ENCODE measurements at places on chromosomes 6 and 20.

DNA sequence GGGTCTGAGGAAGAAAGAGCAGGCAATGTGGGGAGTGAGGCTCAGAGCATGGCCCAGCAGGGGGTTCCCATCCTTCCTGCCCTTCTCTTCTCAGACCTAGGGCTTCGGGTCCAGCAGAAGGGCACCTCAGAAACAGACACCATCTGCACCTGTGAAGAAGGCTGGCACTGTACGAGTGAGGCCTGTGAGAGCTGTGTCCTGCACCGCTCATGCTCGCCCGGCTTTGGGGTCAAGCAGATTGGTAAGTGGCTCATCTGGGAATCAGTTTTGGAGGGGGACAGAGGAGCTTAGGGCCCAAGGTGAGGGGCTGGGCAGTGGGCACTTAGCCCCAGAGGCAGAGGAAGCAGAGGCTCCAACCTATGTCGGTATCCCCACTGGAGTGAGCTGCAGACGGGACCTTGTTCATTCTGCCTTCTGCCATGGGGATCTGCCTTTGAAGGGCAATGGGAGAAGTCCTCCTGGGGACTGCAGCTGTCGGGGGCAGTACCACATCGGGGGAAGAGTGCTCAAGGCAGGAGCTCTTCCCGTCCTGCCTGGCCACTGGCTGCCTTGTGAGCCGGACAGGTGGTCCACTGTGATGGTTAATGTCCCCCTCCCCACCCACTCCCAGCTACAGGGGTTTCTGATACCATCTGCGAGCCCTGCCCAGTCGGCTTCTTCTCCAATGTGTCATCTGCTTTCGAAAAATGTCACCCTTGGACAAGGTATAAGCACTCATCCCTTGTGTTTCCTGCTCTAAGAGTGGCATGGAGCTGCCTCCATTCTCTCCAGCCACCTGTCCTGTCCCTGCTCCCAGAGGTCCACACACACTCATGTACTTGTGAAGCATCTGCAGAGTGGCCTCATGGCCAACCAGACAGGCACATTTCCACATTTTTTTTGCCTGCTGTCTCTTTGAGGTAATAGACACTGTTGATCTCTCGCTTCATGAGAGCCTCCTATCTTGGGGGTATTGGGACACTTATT is 4.7 kb downstream of the CD40 start:
- 0 out of 2 replicates have a peak, but pooled peaks cover under 1% of the 10 kb centered on the region for H3K4me1 ChIP-seq
- 0 out of 2 replicates have a peak, but pooled peaks cover 2% of the 10 kb centered on the region for H3K27me3 ChIP-seq
- no peak for DNase-seq
- no peaks in the 10 kb centered on the region for H3K36me3 ChIP-seq

GRCh38 chr20:63094767-63095499 is 88.2 kb upstream of the BHLHE23 start:
- no peaks in the 10 kb centered on the region for H3K36me3 ChIP-seq
- H3K27me3 ChIP-seq = peaks cover 21% of the 10 kb centered on the region
- H3K4me1 ChIP-seq = no peaks in the 10 kb centered on the region
- H3K27ac ChIP-seq = no peak overlapping the region
- H3K4me3 ChIP-seq = no peak overlapping the region

DNA sequence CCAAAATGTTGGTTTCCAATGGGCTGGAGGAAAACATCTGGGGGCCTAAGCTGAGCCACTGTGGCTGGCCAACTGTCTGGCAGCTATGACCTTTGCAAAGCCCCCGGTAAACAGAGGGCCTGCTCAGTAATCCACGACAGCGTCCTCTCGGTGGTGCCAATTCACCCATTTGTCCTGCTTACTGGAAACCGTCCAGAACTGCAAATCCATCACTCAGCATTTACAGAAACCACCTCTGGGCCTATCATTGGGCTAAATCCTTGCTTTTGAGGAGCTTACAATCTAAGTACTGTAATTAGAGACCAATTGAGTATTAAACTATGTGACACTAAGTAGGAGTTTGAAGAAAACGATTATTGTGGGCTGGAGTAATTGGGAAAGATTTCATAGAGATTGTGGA is 31.0 kb downstream of the ADAT2 start:
- no peak overlapping the region for H3K4me3 ChIP-seq
- no peaks in the 10 kb centered on the region for H3K36me3 ChIP-seq
- H3K4me1 ChIP-seq = no peaks in the 10 kb centered on the region
- no peak for DNase-seq
- no peaks in the 10 kb centered on the region for H3K27me3 ChIP-seq
- no peak overlapping the region for H3K27ac ChIP-seq

- H3K4me3 ChIP-seq = no peak overlapping the region
- H3K36me3 ChIP-seq = no peaks in the 10 kb centered on the region
- H3K4me1 ChIP-seq = peaks cover 35% of the 10 kb centered on the region
- H3K27ac ChIP-seq = no peak overlapping the region
- no peak for DNase-seq
These were observed 5.8 kb downstream of the DDR1 start for GRCh38 chr6:30889921-30890645.

- H3K36me3 ChIP-seq = no peaks in the 10 kb centered on the region
- no peak overlapping the region for H3K4me3 ChIP-seq
- DNase-seq = no peak
- peaks cover 8% of the 10 kb centered on the region for H3K4me1 ChIP-seq
- no peak overlapping the region for H3K27ac ChIP-seq
These were observed 361.0 kb downstream of the CD83 start for GRCh38 chr6:14478381-14479225.

- H3K27me3 ChIP-seq = no peaks in the 10 kb centered on the region
- H3K36me3 ChIP-seq = no peaks in the 10 kb centered on the region
- no peak overlapping the region for H3K27ac ChIP-seq
- H3K4me1 ChIP-seq = no peaks in the 10 kb centered on the region
These were observed 39.0 kb upstream of the ARMC2 start for GRCh38 chr6:108809211-108809610.

- no peaks in the 10 kb centered on the region for H3K4me1 ChIP-seq
- H3K27ac ChIP-seq = no peak overlapping the region
- H3K27me3 ChIP-seq = no peaks in the 10 kb centered on the region
- no peak overlapping the region for H3K4me3 ChIP-seq
- DNase-seq = no peak
These were observed 46.6 kb downstream of the FAM50B start for GRCh38 chr6:3895805-3896204.

GRCh38 chr20:6818033-6818808 is 50.7 kb downstream of the BMP2 start:
- H3K4me3 ChIP-seq = no peak overlapping the region
- no peaks in the 10 kb centered on the region for H3K4me1 ChIP-seq
- no peak for DNase-seq
- peaks cover 9% of the 10 kb centered on the region for H3K27me3 ChIP-seq

GRCh38 chr6:70303034-70303525 is at the start of gene COL9A1:
COL9A1 (minus strand) TSS chr6:70303084; CDS start chr6:70302924, 160 bp downstream.
- no peak within 1 kb of the TSS for H3K4me3 ChIP-seq

DNA sequence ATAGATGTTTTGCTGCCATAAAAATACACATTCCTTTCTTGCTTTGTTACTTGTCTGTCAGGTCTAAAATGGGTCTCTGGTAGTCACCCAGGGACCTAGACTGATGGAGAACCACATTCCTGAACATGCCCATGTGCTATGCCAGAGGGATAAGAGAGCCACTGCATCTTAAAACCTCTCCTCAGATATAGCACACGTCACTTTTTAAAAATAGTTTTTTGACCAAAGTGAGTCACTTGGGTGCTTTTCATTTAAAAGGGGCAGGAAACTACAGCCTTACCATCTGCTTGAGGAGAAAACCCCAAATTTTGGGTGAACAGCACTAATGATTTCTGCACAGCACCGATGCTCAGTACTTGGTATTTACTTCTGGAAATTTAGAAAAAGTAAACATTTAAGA is 197.8 kb downstream of the OGFRL1 start:
- H3K27me3 ChIP-seq = no peaks in the 10 kb centered on the region
- DNase-seq = peak; percentile 46
- no peaks in the 10 kb centered on the region for H3K36me3 ChIP-seq
- no peak overlapping the region for H3K4me3 ChIP-seq
- no peak overlapping the region for H3K27ac ChIP-seq

GRCh38 chr6:56404599-56404998 is 157.2 kb upstream of the COL21A1 start:
- no peaks in the 10 kb centered on the region for H3K4me1 ChIP-seq
- H3K4me3 ChIP-seq = no peak overlapping the region
- H3K27me3 ChIP-seq = no peaks in the 10 kb centered on the region
- H3K27ac ChIP-seq = no peak overlapping the region

DNA sequence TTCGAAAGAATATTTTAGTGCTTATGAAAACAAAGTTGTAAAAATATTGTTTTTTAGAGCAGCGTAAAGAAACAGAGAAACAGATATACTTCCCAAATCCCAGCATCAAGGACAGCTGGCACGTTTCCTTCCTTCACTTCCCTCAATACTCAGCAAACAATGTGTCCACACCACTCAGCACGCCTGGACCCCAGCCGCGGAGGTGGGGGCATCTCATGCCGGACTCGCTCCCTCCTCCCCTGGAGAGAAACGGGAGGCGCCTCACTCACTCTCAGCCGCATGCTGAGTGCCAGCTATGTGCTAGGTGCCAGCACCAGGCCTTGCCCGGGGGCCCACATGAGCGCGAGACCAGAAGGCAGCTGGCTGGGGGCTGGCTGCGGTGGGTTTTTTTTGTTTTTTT is 34.7 kb downstream of the SLC2A4RG start:
- H3K4me1 ChIP-seq = no peaks in the 10 kb centered on the region
- H3K4me3 ChIP-seq = no peak overlapping the region
- H3K27me3 ChIP-seq = no peaks in the 10 kb centered on the region
- no peaks in the 10 kb centered on the region for H3K36me3 ChIP-seq
- H3K27ac ChIP-seq = no peak overlapping the region
- no peak for DNase-seq

GRCh38 chr6:44742828-44743372 is 355.4 kb downstream of the CDC5L start:
- DNase-seq = no peak
- no peaks in the 10 kb centered on the region for H3K27me3 ChIP-seq
- H3K36me3 ChIP-seq = no peaks in the 10 kb centered on the region
- no peak overlapping the region for H3K27ac ChIP-seq

GRCh38 chr20:51310216-51310615 is 232.3 kb downstream of the NFATC2 start:
- H3K4me3 ChIP-seq = no peak overlapping the region
- no peaks in the 10 kb centered on the region for H3K27me3 ChIP-seq
- DNase-seq = peak; percentile 9
- H3K27ac ChIP-seq = no peak overlapping the region
- H3K4me1 ChIP-seq = no peaks in the 10 kb centered on the region
- H3K36me3 ChIP-seq = no peaks in the 10 kb centered on the region

- no peaks in the 10 kb centered on the region for H3K4me1 ChIP-seq
- no peak for DNase-seq
- H3K27me3 ChIP-seq = no peaks in the 10 kb centered on the region
- no peaks in the 10 kb centered on the region for H3K36me3 ChIP-seq
These were observed 211.6 kb downstream of the SLC24A3 start for GRCh38 chr20:19423900-19424620.

DNA sequence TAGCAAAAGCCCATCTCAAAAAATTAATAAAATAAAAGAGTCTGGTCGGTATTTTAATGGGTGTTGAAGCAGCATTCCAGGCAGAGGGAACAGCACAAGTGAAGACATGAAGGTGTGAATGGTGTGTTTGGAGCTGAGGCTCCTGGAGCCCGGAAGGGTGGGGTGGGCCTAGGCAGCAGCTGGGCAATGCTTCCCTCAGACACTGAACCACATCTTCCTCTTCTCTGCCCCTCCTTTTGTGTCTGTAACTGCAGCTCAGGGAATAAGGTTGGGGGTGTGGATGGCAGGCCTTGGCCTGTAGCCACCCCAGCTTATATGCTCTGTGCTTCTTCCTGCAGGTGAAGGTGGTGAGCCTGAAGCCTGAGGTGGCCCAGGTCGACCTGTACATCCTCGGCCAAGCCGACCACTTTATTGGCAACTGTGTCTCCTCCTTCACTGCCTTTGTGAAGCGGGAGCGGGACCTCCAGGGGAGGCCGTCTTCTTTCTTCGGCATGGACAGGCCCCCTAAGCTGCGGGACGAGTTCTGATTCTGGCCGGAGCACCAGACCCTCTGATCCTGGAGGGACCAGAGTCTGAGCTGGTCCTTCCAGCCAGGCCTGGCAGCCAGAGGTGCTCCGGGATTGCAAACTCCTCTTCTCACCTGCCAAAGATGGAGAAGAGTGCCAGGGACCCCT is 26.6 kb downstream of the POFUT1 start:
- peaks cover 11% of the 10 kb centered on the region for H3K36me3 ChIP-seq
- H3K27ac ChIP-seq = no peak overlapping the region
- H3K4me1 ChIP-seq = no peaks in the 10 kb centered on the region
- no peak overlapping the region for H3K4me3 ChIP-seq
- H3K27me3 ChIP-seq = no peaks in the 10 kb centered on the region

- H3K36me3 ChIP-seq = no peaks in the 10 kb centered on the region
- H3K27ac ChIP-seq = no peak overlapping the region
- no peaks in the 10 kb centered on the region for H3K4me1 ChIP-seq
- H3K4me3 ChIP-seq = no peak overlapping the region
- DNase-seq = no peak
These were observed 308.7 kb upstream of the TFAP2D start for GRCh38 chr6:50404643-50405042.

DNA sequence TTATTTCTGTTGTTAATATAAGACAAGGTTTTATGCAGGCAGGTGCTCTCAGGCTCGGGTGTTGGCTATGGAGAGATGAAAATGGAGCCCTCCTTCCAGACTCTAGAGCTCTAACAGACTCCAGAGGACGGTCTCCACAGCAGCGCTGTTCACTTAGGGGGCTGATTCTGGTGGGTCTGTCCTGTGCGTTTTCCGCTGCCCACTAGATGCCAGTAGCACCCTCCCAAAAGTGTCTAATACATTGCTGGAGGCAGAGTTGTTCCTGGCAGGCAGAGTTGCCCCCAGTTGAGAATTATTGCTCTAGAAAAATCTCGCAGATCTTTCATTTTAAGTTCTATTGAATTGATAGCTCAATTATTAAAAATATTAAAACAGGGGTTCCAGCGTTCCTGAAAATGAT is 109.9 kb downstream of the MAP3K4 start:
- H3K4me1 ChIP-seq = peaks cover 18% of the 10 kb centered on the region
- H3K27ac ChIP-seq = no peak overlapping the region
- peaks cover 46% of the 10 kb centered on the region for H3K36me3 ChIP-seq

DNA sequence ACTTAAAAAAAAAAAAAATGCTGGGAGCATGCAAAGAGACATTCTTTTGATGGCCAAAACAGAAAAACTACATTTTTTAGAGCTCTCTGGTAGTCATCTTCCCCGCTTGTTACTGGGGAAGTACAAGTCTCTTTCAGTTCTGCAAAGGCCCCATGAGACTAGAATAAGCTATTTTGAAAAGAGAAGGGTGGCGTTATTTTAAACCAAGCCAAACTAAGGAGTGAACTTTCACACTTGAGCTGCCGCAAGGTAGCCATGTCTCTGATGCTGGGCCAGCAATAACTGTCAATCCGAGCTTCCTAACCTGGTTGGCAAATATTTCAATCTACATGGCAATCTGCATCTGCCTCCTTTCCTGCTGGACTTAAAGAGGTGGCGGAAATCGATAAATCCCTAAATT is 96.7 kb downstream of the L3MBTL3 start:
- no peaks in the 10 kb centered on the region for H3K27me3 ChIP-seq
- H3K36me3 ChIP-seq = no peaks in the 10 kb centered on the region
- no peak overlapping the region for H3K27ac ChIP-seq
- DNase-seq = no peak

DNA sequence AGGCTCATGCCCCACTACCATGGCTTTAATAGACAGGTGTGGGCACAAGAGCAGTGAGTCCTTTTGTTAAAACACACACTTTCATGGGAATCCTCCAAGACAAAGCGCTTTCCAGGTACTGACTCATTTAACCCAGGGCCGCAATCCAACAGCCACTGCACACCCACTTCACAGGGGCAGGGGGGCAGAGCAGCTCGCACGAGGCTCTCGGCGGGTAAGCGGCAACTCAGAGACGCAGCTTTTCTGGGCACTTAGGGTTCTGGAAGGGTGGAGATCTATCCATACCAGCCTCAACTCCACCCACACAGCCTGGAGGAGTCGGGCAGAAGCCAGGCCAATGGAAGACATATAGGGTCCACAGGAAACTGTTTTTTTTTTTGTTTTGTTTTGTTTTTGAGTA is 28.6 kb downstream of the PSMG4 start:
- DNase-seq = no peak
- H3K36me3 ChIP-seq = no peaks in the 10 kb centered on the region
- H3K27me3 ChIP-seq = no peaks in the 10 kb centered on the region
- no peak overlapping the region for H3K4me3 ChIP-seq
- H3K4me1 ChIP-seq = peaks cover 7% of the 10 kb centered on the region
- H3K27ac ChIP-seq = no peak overlapping the region
